ENCODE measurements at places on chromosomes 5 and 9.
A peak's percentile ranks its signal among the peaks of the same experiment; 100 is the strongest.

- no peak for DNase-seq
These were observed 41.2 kb upstream of the STRBP start for GRCh38 chr9:123309611-123310010.

GRCh38 chr5:91271999-91272398 lies 111.1 kb downstream of the ARRDC3 start:
- no peak for DNase-seq

DNA sequence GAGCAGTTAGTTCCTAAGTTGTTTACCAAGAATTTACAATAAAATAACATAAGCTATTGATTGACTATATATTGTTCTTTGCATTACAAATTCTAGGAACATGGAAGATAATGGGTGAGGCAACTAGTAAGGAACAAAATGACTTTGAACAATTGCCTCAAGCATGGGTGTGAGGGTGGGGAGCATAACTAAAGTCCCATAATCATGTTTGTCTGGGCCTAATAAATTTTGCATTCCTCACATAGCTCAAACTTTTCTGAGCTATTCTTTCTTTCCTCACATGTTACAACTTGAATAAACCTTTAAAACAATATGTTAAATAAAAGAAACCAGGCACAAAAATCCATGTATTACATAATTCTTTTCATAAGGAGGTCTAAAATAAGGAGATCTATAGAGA lies 1066.1 kb downstream of the NR2F1-AS1 start:
- DNase-seq, result no peak

DNA sequence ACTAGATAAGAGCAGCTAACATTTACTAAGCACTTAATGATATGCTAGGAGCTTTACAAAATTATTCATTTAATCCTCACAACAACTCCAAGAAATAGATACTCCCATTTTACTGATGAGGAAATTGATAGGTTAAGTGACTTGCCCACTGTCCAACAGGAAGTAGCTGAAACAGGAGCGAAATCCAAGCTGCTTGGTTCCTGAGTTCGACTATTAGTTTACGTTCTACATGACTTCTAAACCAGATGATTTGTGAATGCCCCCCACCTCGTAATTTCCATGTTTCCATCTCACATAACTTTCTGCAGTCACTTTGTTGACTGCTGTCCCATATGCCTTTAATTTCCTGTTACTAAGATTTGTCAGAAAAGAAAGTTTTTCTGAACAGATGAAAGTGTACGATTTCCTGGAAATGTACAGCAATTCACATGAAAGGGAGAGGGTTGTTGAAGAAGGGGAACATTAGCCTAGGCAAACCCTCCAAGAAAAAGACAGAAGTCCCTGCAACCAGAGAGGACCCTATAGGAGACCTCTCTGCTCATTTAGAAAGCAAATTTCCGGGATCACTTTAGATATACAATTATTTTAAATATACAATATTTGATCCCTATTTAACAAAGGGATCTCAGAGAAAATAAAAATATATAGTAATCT lies 279.1 kb upstream of the EFNA5 start:
- DNase-seq, result no peak

GRCh38 chr5:174922955-174923354 lies 198.6 kb downstream of the MSX2 start:
- DNase-seq, result no peak

DNA sequence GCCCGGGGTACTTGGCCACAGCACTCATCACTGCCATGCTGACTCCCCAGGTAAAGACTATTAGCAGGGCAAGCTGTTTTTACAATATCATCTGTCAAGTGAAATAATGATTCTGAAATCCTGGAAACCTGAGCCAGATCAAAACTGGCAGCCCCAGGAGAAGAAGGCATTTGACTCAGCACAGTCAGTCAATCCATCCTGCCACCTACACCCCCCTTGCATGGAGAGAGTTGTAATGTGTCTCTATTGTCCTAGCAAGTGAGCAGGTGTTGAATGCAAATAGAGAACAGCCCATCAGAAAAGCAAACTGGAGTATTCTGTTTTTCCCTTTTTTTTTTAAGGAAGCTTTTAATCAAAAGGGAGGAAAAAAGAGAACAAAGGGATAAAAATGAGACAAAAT lies 291.2 kb downstream of the BRINP1 start:
- no peak for DNase-seq

DNA sequence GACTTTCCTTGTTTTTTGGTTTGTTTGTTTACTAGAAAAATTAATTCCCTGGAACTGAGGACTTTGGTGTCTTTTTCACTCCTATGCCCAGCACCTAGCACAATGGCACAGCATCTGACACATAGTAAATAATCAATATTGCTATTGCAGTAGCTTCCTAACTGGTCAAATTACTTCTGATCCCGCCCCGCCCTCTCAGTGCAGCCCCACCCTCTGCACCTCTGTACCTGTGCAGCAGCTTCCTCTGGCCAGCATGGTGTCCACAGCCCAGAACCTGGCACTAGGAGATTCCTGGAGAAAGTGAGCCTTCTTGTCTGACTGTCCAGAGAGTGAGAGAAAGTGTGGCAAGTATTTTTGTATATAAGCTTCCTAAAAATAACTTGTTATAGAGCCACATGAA lies 343.2 kb downstream of the ZNF608 start:
- DNase-seq, result no peak

- no peak for DNase-seq
These were observed 621 bp downstream of the PCDHA13 start for GRCh38 chr5:140882591-140882899.

DNA sequence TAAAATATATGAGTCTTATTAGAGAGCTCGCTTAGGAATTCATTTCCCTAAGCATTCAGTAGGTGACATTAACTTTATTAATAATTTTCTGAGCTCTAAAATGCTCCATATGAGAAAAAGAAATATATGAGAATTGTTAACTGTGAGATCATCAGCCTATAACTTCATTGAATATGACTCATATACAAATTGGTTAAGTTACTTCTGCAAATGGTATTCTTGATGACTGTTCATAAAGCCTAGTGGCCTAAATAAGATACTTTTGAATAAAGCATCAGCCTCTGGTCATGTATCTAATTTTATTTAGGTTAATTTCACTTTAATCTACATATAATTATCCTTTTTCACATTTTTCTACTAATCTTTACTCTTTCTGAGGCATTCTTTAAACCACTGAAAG lies 710.2 kb upstream of the ACO1 start:
- DNase-seq, result no peak

GRCh38 chr5:125042261-125042890 lies 295.9 kb upstream of the ZNF608 start:
- DNase-seq, result no peak

DNA sequence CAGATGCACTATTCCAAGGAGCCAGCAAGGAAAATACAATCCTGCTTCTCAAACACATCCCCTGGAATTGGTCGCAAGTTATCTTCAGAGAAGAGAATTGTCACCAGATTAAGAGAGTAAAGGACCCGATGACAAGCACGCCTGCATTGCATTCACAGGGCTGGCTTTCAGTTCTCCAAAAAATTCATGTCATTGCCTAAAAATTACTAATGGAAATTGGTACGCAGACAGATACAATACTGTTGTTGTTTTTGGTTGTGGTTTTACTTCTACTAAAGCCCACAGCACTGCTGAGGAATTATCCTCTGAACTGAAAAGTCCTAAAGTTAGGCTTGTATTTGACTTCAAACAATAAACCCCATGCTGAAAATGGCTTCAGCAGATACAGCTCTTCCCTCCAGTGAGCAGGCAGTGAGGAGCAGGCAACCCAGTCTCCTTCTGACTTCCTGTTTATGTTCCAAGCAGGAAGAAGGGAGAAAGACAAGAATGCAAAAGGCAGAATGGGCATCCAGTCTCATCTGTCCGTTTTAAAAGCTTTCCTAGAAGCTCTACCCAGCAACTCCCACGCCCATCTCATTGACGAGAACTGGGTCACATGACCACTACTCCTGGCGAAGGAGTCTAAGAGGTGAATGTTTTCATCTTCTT lies 80.6 kb upstream of the ZNF366 start:
- no peak for DNase-seq

GRCh38 chr5:42564689-42565356 lies 141.6 kb downstream of the GHR start:
- no peak for DNase-seq

GRCh38 chr9:71984831-71985281 lies 73.4 kb downstream of the C9orf85 start:
- no peak for DNase-seq

GRCh38 chr5:9830184-9830583 lies 200.0 kb upstream of the TAS2R1 start:
- no peak for DNase-seq

GRCh38 chr5:177973066-177973635 lies 22.9 kb downstream of the PROP1 start:
- DNase-seq, result no peak

GRCh38 chr9:88922091-88922490 lies 69.2 kb upstream of the S1PR3 start:
- no peak for DNase-seq

- no peak for DNase-seq
These were observed 16.3 kb downstream of the PAM start for GRCh38 chr5:102771435-102771834.

DNA sequence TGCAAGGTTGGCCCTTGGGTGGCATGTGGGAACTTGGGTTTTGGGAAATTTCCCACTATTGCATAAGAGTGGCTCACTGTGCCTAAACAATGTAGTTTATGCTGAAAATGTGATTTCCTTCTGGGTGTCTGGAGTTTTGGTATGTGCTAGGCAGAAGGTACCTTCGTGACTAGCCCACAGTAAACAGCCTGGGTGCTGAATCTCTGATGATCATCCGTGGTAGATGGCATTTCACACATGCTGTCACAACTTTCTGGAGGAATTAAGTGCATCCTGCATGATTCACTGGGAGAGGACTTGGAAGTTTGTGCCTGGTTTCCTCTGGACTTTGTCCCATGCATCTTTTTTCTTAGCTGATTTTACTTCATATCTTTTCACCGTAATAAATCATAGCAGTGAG lies 64.5 kb downstream of the LNPEP start:
- DNase-seq, result no peak

DNA sequence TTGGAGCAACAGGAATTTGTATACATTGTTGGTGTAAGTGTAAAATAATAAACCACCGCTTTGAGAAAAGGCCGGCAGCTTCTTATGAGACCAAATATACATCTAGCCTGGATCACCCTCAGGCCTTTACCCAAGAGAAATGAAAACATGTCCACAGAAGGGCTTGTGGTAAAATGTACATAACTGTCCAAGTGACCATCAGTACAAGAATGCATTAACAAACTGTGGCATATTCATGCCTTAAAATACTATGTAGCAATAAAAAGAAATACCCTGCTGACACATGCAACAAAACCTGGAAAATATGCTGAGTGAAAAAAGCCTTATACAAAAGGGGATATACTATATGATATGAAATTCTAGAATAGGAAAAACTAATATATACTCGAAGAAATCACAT lies 311.9 kb upstream of the TRPC7 start:
- peak; percentile 1 for DNase-seq

DNA sequence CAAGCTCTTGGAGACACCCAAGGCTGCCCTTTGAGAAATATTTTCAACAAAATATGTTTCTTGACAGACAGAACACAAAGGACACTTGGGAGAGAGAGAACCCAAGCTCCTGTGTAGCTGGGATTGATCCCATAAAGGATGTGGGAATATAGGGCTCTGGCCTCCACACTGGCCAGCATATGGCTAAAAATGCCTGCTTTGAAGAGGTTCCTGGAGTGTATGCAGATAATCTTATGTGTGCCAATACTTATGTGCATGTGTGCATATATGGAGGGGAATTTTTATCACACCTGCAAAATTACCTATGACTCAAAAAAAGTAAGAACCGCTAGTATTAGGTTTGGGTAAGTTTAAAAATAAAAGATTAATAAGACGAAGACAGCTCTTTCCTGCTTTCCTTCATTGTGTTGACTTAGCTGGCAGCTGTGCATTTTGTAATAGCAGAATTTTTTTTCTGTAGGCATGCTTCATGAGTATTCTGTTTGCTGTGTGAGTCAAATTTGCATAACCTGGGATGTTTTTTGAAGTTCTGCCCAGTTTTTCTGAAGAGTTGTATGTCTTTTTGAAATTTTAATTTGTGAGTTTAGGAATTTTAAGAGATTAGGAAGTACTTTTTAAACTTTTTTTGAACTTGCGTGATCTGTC lies 42.6 kb downstream of the HACD4 start:
- no peak for DNase-seq

GRCh38 chr5:101783241-101784013 lies 512.7 kb downstream of the SLCO4C1 start:
- DNase-seq, result no peak

GRCh38 chr9:97940741-97941140 lies 2.8 kb upstream of the HEMGN start:
- DNase-seq, result no peak

- no peak for DNase-seq
These were observed 8.4 kb upstream of the SLC2A6 start for GRCh38 chr9:133487331-133487725.

- DNase-seq, result peak; percentile 4
These were observed 35.2 kb downstream of the SETX start for GRCh38 chr9:132319421-132320110.

GRCh38 chr9:27520986-27521385 lies 3.1 kb upstream of the IFNK start:
- no peak for DNase-seq

- no peak for DNase-seq
These were observed 1028.5 kb upstream of the ACO1 start for GRCh38 chr9:31355965-31356364.

- no peak for DNase-seq
These were observed 2.6 kb downstream of the FOXI1 start for GRCh38 chr5:170108266-170108785.

DNA sequence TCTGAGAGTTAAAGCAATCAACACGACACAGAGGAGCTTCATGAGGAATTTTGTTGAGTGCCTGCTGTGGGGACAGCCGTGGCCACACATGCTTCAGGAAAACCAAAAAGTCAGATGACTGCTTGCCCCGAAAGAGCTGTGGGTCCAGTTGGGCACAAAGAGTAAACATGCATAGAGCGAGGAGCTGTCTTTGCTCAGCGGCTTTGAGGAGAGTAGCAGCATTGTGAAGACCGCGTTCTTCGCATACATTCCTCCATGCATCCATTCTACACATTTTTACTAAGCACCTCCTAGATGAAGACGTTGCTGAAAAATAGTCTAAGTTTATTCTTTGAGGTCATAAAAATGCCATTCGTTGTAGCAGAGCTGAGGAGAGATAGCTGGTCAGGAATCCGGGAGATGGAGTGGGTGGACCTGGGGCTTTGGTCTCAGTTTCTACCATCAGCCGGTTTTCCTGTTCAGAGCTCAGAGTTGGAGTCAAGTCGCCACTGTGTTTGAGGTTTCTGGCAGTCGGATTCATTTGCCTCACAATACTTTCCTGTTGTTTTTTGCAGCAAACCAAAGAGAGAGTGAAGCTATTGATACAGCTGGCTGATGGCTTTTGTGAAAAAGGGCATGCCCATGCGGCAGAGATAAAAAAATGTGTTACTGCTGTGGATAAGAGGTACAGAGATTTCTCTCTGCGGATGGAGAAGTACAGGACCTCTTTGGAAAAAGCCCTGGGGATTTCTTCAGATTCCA lies 194.5 kb upstream of the OTULINL start:
- no peak for DNase-seq

- no peak for DNase-seq
These were observed 97.7 kb downstream of the NPR3 start for GRCh38 chr5:32808783-32809182.

- peak; percentile 71 for DNase-seq
These were observed 31.7 kb upstream of the KCNMB1 start for GRCh38 chr5:170420806-170421412.
